Activated CD4-positive, alpha-beta T cell treated with anti-CD3 and anti-CD28 coated beads, Interleukin-2, amount 50 U/mL, for 16 hours (primary cell): ENCODE measurements at places on chromosomes 12 and 14.
A peak's percentile ranks its signal among the peaks of the same experiment; 100 is the strongest.

DNA sequence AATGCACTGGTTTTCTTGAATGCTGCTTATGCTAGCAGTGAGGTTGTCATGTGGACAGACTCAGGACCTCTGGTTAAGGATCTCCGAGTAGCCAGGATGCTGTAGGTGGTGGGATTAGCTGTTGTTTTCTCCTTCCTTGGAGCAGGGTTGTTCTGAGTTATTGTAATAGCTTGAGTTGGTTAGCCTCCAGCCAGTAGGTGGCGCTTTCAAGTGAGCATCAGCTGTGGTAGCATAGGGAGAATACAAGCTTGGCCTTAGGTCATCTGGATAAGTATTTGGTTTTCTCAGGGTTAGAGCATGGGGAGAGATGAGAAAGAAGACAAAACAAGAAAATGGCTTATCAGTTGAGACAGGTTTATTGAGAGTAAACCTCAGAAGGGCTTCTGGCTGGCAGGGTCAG lies 299.7 kb upstream of the FBXO33 start:
- DNase-seq, result peak; percentile 5

- DNase-seq, result no peak
Observed at GRCh38 chr12:42145197-42145549, 499 bp upstream of the GXYLT1 start.

- no peak for DNase-seq
Observed at GRCh38 chr14:98844456-98844855, 427.5 kb downstream of the BCL11B start.

GRCh38 chr12:131261906-131262305 lies 308.2 kb downstream of the ADGRD1 start:
- no peak for DNase-seq

DNA sequence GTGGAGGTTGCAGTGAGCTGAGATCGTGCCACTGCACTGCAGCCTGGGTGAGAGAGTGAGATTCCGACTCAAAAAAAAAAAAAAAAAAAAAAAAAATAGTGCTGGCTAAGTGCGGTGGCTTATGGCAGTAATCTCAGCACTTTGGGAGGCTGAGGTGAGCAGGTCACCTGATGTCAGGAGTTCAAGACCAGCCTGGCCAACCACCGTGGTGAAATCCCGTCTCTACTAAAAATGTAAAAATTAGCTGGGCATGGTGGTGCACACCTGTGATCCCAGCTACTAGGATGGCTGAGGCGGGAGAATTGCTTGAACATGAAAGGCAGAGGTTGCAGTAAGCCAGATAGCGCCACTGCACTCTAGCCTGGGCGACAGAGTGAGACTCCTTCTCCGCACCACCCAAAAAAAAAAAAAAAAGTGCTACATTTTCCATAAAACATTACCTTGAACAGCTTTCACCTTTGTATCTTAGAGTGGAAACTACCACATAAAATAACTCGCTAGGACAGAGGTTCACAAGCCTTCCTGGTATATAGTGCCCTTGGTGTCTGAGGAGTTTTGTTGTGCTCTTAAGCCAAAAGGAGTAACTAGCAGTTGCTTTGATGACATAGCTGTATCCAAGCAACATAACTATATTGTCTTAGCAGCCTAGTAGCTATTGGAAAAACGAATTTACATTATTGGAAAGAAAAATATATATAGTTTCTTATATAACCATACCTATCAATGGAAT lies 11.1 kb downstream of the PTGES3 start:
- no peak for DNase-seq

DNA sequence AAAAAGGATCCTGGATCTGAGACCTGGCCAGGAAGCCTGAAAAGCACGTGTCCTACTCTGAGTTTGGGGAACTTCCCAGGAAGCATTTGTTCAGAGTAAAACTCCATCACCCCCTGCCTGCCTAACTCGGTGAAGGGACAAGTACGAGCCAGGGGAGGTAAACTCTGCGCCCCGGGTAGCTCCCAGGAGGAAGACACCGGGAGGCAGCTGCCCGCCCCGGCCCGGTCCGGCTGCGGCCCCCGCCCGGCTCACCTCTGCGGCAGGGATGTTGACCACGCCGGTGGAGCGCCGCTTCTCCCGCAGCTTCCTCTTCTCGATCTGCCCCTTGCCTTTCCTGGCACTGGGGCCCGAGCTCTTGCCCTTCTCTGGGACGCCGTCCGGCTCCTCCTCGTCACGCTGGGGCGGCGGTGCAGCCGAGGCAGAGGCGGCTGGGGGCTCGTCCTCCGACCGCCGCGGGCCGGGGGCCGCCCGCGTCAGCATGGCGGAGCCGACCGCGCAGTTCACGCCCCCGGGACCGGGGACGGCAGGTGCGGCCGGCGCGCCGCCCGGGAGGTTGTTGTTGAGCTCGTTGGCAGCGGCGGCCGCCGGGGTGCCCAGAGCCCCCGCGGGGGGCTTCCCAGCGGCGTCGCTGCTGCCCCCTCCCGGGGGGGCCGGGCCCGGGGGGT lies 1.2 kb downstream of the PAWR start:
- DNase-seq, result peak; percentile 12

- peak; percentile 51 for DNase-seq
Observed at GRCh38 chr12:57621497-57622292, 10.5 kb downstream of the ARHGEF25 start.
